ENCODE measurements at places on chromosomes 2 and 18.

DNA sequence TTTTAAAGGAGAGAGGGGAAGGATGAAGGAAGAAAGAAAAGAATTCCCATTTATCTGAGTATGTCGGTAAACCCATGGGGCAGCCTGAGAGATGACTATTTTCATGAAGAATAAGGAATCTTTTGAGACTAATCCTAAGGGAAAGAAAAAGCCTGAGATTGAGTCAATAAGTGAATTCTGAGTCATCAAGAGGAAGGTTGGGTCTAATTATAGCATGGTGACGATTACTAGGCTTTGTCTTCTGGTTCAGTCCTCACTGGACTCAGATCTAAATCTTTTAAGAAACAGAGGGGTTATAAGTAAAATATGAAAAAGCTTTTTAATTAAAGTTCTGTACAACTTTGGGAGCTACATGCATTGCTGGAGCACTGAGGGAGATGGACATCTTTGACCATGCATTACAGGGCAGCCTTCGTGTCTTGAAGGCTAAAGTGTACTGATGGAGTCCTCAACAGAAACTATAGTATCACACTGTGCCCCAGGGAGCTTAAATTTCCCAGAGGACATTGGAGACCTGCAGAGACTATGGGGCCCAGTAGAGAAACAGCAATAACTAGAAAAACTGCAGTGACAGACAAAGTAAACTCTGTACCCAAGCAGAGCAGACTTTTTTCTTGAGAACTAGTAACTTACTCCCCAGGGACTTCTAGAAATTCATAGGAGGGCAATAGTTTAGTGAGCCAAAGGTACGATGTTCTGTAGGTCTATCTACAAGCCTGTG is 260.9 kb downstream of the RAD51AP2 start:
- DNase-seq, result peak; percentile 19

GRCh38 chr2:99715956-99716355 is 226.1 kb upstream of the REV1 start:
- no peak for DNase-seq

GRCh38 chr2:108388045-108388444 is 10.3 kb downstream of the SULT1C4 start:
- DNase-seq, result no peak

- DNase-seq, result no peak
These were observed 427.1 kb downstream of the RND3 start for GRCh38 chr2:150060341-150060740.

GRCh38 chr18:62715436-62715758 is at the start of gene PHLPP1:
PHLPP1 (plus strand) TSS chr18:62715541; CDS start chr18:62715684, 143 bp downstream.
- DNase-seq, result no peak

GRCh38 chr2:24712296-24712695 is 80.9 kb downstream of the PTRHD1 start:
- DNase-seq, result no peak

- DNase-seq, result no peak
These were observed 43.3 kb downstream of the CMPK2 start for GRCh38 chr2:6822406-6822805.

Data from non-pigmented ciliary epithelial cell (primary cell).